ENCODE measurements at places on chromosomes 2 and 18. TPM values are rescaled to one million over a fixed set of nuclear protein-coding genes. Genes with fewer than 3 reads are reported as not detected.
A peak's percentile ranks its signal among the peaks of the same experiment; 100 is the strongest.

DNA sequence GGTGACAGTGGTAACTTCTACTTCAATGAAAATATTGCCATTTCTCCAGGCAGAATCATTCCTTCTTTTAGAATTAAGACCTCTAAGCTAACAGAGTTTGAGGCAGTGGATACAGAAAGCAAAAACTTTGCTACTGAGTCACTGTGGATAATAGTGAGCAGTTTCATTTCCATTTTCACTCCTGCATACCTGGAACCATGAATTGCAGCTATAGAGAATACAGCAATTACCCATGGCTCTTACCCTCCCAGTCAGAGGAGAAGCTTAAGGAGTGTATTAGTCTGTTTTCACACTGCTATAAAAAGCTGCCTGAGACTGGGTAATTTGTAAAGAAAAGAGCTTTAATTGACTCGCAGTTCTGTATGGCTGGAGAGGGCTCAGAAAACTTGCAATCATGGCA is 531.4 kb upstream of the CNTNAP5 start:
- DNase-seq: no peak

Gene POTEJ
- polyA plus RNA-seq: not detected

- DNase-seq: no peak
Observed at GRCh38 chr2:201906777-201907562, 100.6 kb downstream of the CDK15 start.

GRCh38 chr2:222298311-222299150 is at the start of gene PAX3:
Gene PAX3, minus strand, starts transcription at chr2:222298998. Its CDS starts 383 bp downstream, at chr2:222298615.
- no peak for DNase-seq

DNA sequence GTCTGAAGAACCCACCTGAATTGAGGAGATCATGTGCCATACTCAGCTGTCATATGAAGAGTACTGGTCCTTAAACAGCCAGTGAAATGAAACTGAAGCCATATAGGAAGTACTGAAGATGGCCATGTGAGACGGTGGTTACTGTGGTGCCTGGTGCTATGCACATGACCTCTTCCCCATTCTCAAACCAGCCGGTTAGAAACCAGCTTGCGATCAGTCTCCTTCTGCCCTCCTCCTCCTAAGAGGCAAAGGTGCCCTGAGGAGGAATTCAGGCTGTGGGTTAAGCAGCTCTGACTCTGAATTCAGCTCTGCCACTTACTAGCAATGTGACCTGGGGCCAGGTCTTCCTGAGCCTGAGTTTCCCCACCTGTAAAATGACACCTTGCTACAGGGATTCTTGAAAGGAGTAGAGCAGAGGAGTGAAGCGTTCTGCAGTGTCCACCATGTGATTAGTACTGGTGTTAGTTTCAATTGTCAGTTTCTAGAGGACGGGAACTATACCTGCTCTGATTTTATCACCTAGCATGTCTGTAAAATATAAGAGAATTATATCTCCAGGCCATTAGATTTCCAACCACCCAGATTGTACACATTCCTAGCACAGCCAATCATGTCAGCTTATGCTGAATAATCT is 5.1 kb downstream of the FECH start:
- peak; percentile 61 for DNase-seq
